Parietal lobe (tissue), 2 donors: ENCODE measurements at places on chromosomes 7 and 10. TPM values are rescaled to one million over a fixed set of nuclear protein-coding genes. Genes with fewer than 3 reads are reported as not detected.

DPYSL4 gene
- 69.5 TPM for total RNA-seq

ADAM12 gene
- total RNA-seq, result 3.4 TPM

CDH23 gene
- total RNA-seq, result 7.2 TPM

ABCC2 gene
- total RNA-seq, result 0.63 TPM

LIPA gene
- total RNA-seq, result 20.0 TPM

SORCS3 gene
- total RNA-seq, result 23.5 TPM

ASB10 gene
- total RNA-seq, result not detected

MAGI2 gene
- total RNA-seq, result 297 TPM

FAM149B1 gene
- 41.9 TPM for total RNA-seq

GRID1 gene
- 26.3 TPM for total RNA-seq

WDR86 gene
- total RNA-seq, result 121 TPM

FKBP9 gene
- 36.6 TPM for total RNA-seq

GNAT3 gene
- not detected for total RNA-seq

OR2A12 gene
- total RNA-seq, result not detected

TRIM73 gene
- 11.0 TPM for total RNA-seq

KDM7A gene
- 22.2 TPM for total RNA-seq

UCN3 gene
- total RNA-seq, result not detected

ADCY1 gene
- total RNA-seq, result 286 TPM

AGAP9 gene
- total RNA-seq, result 7.5 TPM

PLAU gene
- 0.94 TPM for total RNA-seq

TSPAN33 gene
- 5.6 TPM for total RNA-seq

ASAH2B gene
- 12.2 TPM for total RNA-seq

CHST3 gene
- 7.8 TPM for total RNA-seq

INTS15 gene
- 31.3 TPM for total RNA-seq

ZNF789 gene
- total RNA-seq, result 40.7 TPM

PIK3CG gene
- total RNA-seq, result 1.6 TPM

NODAL gene
- 3.1 TPM for total RNA-seq

MYPN gene
- not detected for total RNA-seq

NEURL1 gene
- 44.4 TPM for total RNA-seq

NUTM2E gene
- 0.31 TPM for total RNA-seq

MRPS16 gene
- total RNA-seq, result 87.3 TPM

VAX1 gene
- 2.5 TPM for total RNA-seq

TUBAL3 gene
- not detected for total RNA-seq

ADARB2 gene
- total RNA-seq, result 8.8 TPM

TMEM270 gene
- total RNA-seq, result not detected

ITGB8 gene
- 124 TPM for total RNA-seq

CRHR2 gene
- total RNA-seq, result 2.8 TPM

GBX1 gene
- not detected for total RNA-seq

NKX6-2 gene
- total RNA-seq, result not detected

HMX3 gene
- not detected for total RNA-seq

HHEX gene
- 0.63 TPM for total RNA-seq

ENTPD1 gene
- 8.8 TPM for total RNA-seq

HSPA12A gene
- total RNA-seq, result 39.1 TPM

KCNIP2 gene
- 11.3 TPM for total RNA-seq

SLC16A12 gene
- total RNA-seq, result 2.2 TPM
